Right atrium auricular region (tissue), 2 donors: ENCODE measurements at places on chromosomes 5 and 9.

DNA sequence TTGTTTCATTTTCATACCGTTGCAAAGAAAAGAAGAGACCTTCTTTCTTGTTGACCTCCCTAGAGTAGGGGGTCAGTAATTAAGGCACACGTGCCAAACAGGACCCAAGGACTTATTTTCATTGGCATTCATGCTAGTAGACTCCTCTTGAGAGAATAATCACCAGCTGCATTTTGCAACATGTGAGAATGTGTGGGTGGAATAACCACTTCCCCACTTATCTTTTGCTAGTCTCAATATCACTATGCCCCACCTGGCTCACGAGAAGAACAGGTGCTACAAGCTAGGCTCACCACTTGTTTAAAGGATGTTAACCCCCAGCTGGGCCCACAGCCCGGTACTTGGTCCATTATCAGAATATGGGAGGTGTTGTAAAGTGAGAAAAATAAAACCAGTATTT is 460.7 kb upstream of the MEF2C start:
- no peak for DNase-seq

GRCh38 chr5:160119905-160120266 is 636 bp upstream of the PWWP2A start:
- DNase-seq, result no peak

DNA sequence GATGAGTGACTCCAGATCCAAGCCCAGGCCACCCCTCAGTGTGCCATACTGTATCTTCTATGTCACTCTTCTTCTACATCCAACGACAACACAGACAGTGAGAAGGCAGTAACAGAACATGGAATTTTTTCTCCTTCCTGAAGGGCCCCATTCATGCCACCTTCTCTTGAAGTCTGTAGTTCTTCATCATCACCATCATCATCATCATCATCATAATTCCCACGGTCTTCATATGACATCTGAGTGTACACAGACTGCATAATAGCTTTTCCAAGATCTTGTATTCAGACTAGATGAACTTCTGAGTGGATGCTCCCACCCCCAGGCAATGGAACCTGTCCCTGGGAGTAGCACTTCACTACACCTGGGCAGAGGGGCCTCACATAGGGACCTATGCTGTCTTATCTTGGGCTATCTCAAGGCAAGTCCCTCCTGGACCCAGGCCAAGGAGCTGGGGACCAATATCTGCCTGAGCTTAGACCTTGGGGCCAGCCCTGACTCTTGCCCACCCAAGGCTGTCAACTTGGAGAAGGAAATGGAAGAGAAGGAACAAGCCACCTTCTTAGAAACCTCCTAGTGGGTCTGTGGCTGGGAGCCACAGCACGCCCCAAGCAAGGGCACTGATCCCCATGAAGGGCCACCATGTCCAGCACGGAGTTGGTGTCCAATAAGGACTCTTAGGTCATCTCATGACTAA is 159.1 kb downstream of the FSTL4 start:
- no peak for DNase-seq

GRCh38 chr9:88767504-88767790 is 223.8 kb upstream of the S1PR3 start:
- DNase-seq, result no peak

DNA sequence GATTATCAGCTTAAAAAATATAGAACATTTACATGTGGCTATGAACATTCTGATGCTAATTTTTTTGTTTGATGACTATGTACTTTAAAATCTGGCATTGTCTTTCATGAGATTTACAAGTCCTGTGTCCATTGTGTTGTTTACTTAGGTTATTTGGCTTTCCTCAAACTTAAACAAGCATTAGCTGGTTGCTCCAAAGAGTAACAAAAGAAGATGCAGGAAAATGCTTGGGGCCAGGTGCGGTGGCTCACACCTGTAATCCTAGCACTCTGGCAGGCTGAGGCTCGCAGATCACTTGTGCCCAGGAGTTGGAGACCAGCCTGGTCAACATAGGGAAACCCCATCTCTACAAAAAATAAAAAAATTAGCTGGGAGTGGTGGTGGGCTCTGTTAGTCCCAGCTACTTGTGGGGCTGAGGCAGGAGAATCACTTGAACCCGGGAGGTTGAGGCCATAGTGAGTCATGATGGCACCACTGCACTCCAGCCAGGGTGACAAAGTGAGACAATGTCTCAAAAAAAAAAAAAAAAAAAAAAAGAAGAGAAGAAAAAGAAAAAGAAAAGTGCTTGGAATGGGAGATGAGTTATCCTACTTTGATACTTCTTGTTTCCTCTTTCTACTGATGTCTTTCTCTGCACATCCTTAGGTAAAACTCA is 39.7 kb downstream of the PAM start:
- DNase-seq, result no peak

DNA sequence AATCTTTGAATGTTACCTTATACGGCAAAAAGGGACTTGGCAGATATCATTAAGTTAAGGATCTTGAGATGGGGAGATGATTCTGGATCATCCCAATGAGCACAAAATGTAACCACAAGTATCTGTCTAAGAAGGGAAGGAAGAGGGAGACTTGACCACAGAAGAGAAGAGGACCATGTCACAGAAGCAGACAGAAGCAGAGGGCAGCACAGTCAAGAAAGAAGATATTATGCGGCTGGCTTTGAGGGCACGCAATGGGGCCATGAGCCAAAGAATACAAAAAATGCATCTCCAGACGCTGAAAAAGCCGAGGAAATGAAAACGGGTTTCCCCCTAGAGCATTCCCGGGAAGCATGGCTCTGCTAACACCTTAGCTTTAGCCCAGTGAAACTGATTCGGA is 225.3 kb downstream of the NR2F1-AS1 start:
- DNase-seq, result no peak

GRCh38 chr9:81993656-81994055 is 5.1 kb downstream of the SPATA31D1 start:
- DNase-seq, result no peak

GRCh38 chr9:105331160-105331559 is 86.7 kb downstream of the SLC44A1 start:
- DNase-seq, result no peak

GRCh38 chr5:164353155-164353554 is 847.7 kb downstream of the MAT2B start:
- no peak for DNase-seq
